ENCODE measurements at places on chromosomes 2 and 18.

- peak; percentile 25 for DNase-seq
Observed at GRCh38 chr18:58581265-58581664, 47.6 kb downstream of the ALPK2 start.

- no peak for DNase-seq
Observed at GRCh38 chr18:35619941-35620340, 38.4 kb downstream of the GALNT1 start.

GRCh38 chr2:194054313-194054712 is 1602.7 kb upstream of the SLC39A10 start:
- DNase-seq: no peak

- DNase-seq: no peak
Observed at GRCh38 chr18:46010676-46011075, 43.5 kb upstream of the EPG5 start.

DNA sequence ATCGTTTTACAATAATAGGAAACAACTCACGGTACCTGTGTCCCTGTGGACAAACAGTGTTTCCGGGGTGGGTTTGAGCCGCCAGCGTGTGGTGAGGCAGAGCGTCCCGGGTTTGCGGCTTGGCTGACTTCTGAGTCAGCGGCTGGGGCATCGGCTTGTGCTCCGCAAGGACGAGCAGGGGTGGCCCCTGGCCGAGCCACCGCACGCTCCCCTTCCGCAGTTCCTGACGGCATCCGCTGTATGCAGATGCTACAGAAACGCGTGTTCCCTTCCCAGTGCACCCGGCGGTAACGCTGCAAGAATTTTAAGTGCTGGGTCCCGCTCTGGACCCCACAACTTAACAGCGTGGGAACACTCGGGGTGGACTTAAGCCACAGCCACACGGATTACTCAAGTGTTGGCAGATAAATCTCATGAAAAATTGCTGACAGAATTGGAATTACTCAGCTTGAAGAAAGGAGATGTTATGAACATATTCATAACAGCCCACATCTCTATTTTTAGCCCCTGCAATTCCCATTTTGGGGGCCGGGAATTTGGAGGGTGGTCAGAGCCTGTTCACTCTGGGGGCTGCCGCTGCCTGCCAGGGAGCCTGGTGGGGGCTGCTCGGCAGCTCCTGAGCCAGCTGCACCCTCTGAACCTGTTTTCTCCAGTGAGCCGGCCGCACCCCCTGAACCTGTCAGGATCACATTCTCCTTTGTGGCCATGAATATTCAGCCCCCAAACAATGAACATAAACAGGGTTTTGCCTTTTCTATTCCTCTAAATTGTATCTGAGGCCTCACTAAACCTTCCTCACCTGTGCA is 12.6 kb upstream of the KCNG2 start:
- DNase-seq: no peak

- DNase-seq: no peak
Observed at GRCh38 chr18:26465431-26465830, 82.9 kb downstream of the KCTD1 start.

GRCh38 chr2:224143526-224143925 is 104.4 kb upstream of the SERPINE2 start:
- DNase-seq: no peak

DNA sequence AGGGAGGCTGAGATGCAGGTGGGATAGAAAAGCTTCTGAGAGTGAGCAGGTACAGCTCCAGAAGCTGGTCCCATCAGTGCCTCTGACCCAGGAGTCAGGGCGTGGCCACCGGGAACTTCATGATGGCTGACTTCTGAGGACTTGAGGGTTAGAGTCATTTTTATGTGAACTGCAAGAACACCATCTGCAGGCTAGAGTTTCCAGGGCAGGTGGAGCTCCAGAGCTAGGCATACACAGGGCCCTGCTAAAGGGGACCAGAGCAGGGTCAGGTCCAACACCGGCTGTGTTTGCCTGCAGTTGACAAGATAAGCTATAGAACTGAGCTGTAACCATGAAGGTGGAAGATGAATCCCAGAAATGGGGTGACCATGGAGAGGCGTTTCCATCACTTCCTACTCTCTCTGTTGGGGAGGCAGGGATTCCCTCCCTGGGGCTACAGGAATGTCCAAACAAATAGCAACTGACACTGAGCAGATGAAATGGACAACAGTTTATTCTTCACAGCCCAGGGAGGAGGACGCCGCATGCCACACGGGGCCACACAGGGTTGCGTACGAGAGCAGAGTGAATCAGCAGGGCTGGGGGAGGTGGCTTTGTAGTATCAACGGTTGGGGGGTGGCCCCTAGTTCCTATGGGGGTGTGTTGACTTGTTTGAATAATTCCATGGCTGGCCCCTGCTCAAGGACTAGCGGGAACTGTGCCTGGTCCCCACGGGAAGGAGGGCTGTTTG is 77.6 kb upstream of the ZNF516 start:
- DNase-seq: no peak

- DNase-seq: no peak
Observed at GRCh38 chr18:4987452-4988405, 209.3 kb downstream of the AKAIN1 start.

GRCh38 chr2:175947073-175947472 is 55.0 kb downstream of the LNPK start:
- no peak for DNase-seq

- no peak for DNase-seq
Observed at GRCh38 chr2:138632066-138632620, 130.6 kb downstream of the SPOPL start.

DNA sequence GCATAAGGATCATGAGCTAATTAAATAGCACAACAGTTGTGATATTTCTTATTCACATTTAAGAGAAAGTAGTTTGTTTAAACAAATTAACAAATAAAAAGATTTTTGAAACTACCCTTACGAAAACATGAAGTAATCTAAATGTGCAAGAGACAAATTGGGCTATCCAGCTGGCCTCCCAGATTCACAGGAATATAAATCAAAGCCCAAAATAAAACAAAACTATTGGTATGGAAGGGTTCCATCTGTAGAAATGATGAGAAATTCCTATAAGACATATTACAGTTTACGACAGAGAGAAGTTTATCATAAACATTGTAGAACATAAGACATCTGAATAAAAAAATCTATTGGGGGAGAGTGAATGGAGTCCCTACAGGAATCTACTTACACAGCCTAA is 1125.1 kb downstream of the TDRD15 start:
- DNase-seq: no peak

DNA sequence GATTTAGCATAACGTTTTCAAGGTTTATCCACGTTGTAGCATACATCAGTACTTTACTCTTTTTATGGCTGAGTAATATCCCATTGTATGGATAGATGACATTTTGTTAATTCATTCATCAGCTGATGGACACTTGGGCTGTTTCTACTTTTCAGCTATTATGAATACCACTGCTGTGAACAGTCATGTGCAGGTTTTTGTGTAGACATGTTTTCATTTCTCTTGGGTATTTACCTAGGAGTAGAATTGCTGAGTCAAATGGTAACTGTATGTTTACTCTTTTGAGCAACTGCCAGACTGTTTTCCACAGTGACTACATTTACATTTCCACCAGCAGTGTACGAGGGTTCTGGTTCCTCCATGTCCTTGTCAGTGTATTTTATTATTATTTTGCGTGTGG is 33.9 kb downstream of the COX7A2L start:
- no peak for DNase-seq

- no peak for DNase-seq
Observed at GRCh38 chr2:84781942-84782716, 98.8 kb downstream of the TRABD2A start.

DNA sequence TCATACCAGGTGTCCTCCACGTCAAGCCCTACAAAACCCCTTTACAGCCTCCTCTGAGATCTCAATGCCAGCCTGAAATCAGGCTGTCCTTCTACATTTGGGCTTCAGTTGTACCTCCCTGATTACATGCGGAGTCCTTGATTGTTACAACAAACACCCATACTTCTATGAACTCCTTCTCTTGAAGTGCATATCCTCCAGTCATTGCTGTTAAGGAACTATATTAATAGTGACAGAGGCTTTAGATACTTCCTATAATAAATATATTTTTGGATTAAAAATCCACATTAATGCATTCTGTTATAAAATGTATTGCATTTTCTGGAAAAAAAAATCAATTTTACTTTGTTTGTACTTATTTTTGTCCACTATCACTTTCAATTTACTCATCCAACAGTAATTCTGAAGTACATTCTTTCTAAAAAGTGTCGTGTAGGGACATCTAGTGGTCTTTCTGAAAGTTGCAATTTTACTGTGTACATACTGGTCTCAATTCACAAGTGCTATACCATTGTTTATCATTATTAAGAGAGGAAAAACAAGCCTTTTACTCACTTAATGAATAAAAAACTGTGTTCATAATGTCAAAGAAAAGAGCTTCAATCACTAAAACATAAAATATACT is 316.4 kb downstream of the DSEL start:
- peak; percentile 56 for DNase-seq

DNA sequence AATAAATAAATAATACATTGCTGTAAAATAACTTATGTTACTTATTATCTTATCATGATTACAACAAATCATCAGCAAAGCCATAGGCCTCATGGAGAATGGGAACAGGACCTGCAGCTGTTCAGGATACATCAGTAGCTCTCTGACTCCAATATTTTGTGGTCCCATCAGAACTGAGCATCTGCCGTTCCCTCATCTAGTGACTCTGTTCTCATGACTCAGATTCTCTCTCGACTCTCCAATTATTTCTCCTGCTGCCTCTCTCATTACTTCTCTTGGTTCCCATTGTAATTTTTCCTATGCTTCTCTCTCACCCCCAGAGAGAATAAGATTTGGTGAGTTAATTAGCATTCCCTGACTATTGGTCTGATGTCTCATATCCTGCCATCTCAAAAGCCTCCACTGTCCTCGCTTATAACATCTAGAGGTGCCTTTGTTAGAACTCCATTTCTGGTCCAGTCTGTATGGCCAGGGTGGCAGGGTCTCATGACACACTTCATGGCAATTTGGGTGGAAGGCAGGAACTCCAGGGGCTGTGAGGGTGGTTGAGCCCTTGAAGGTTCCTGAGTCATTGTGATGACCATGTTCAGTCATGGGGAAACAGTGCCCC is 78.0 kb upstream of the TANC1 start:
- no peak for DNase-seq

GRCh38 chr2:98347298-98348065 is 1.2 kb downstream of the CNGA3 start:
- peak; percentile 13 for DNase-seq

DNA sequence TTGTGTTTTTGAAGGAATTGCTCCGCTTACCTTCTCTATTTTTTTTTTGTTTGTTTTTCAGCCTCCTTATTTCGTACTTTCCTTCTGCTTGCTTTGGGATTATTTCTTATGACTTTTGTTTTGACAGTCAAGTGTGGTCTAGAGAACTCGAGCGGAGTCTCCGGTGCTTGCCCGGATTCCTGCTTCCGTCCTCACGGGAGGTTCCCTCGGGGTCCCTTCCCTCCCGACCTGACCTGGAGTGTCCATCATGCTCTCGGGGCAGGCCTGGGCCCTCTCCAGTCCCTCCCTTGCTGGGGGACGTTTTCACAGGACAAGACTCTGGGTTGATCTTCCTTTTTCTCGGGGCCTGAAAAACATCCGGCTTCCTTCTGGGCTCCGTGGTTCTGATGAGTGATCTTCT is 45.9 kb downstream of the CTDP1 start:
- no peak for DNase-seq

DNA sequence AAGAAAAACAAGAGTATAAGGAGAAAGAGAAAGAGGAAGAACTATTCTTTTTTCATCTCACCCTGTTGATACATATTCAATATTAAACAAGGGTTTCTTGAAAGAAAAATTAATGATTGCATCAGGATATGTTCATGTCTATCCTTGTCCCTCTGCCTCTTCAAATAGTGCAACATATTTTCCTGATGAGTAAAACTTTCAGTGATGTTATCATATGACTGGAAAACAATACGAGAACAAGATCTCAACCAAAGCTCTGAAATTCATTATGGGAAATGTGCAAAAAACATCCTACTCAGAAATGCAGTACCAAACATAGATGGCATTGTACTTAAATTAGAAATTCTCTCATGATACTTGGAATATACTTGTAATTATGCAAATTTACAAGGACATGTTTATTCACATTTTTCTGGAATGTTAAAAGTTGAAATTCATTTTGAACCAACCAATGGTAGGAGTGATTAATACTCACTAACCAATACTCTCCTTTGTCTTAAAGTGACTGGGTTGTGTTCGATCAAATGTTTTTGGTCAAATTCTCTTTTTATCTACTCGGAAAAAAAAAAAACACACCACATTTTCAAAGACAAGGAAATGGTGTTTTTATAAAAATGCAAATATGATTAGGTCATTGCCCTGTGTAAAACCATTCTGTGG is 148.9 kb upstream of the GULP1 start:
- DNase-seq: no peak

- no peak for DNase-seq
Observed at GRCh38 chr2:65786007-65786717, 353.8 kb upstream of the SPRED2 start.

GRCh38 chr2:222000326-222000725 is 298.5 kb downstream of the PAX3 start:
- peak; percentile 78 for DNase-seq

- DNase-seq: no peak
Observed at GRCh38 chr2:28522481-28522880, 26.6 kb downstream of the PLB1 start.

DNA sequence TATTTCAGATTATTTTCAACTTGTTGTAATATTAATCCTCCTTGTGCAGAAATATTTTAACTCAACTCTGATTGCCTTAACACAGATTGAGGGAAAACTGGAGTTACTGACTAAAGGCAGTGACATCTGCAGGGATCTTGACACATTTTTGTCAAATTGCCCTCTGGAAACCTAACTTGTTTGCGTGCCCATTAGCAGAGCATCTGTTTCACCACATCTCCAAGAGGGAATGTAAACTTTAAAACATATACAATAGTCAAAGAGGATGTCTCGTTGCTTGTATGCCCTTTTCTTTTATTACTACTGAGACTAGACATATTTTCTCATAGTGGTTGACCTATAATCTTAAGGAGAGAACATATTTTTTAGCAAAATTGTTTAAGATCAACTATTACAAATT is 14.2 kb downstream of the INPP1 start:
- DNase-seq: no peak

DNA sequence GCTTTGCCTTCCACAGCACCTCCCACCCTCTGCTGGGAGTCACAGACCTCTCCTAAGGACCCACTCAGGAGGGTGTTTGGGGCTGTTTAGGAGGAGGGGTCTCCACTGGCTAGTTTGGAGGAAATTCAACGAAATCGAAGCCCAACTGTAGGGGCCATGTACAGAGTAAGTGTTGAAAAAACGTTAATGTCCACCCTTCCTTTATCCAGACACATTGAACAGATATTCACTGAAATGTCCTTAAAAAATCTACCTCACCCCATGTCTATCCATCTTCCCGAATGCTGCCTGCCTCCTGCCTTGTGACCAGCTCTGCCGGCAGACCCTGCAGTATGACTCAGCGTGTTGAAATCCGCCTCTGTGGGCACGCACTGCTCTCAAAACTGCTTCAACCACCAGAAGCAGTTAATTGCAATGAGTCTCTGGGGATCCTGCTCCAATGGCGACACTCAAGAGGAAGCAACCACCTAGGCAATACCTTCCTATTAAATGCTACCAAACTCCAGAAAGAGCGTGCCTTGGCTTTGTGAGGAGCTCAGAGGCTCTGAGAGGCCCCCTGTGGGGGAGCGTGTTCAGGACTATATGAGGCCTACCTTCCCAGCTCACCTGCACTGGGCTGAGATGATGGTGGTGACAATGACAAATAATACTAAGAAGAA is 61.4 kb upstream of the RTN4 start:
- DNase-seq: peak; percentile 96

- DNase-seq: no peak
Observed at GRCh38 chr2:50614056-50614455, 417.9 kb downstream of the NRXN1 start.

Data from PC-9 (cell line).